Peyer's patch (tissue), 4 donors: ENCODE measurements at places on chromosomes 3 and 15. TPM values are rescaled to one million over a fixed set of nuclear protein-coding genes. Genes with fewer than 3 reads are reported as not detected.

UMPS gene
- total RNA-seq, result 22.9 TPM

GP9 gene
- total RNA-seq, result not detected

DNAH12 gene
- total RNA-seq, result 0.35 TPM

FETUB gene
- total RNA-seq, result not detected

VEPH1 gene
- total RNA-seq, result not detected

TAMM41 gene
- total RNA-seq, result 24.1 TPM

FAH gene
- 14.3 TPM for total RNA-seq

DNA sequence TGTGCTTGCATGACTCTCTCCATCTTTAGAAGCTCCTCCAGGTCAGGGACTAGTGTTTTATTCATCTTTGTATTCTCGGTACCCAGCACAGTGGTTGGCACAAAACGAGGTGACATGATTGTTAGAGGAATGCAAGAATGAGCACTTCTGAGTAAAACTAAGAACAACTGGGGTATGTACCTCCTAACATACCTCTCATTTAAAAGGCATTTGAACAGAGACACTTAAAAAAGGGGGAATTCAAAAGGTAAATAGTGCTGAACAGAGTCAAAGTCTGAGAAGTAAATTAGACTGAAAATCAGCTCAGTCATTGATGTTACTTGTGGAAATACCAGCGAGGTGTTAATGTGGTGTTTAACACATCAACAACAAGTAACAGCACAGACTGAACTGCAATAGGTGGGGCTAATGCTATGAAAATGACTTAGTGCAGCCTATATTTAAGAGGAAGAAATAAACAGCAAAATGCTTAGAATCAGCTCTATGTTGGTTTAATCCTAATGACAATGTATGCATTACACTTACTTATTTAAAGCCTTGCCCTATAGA lies 102.4 kb downstream of the TMCO5A start:
- no peaks in the 10 kb centered on the region for H3K27me3 ChIP-seq
- H3K36me3 ChIP-seq, result no peaks in the 10 kb centered on the region
- H3K27ac ChIP-seq, result no peak overlapping the region
- no peak overlapping the region for H3K4me3 ChIP-seq

DNA sequence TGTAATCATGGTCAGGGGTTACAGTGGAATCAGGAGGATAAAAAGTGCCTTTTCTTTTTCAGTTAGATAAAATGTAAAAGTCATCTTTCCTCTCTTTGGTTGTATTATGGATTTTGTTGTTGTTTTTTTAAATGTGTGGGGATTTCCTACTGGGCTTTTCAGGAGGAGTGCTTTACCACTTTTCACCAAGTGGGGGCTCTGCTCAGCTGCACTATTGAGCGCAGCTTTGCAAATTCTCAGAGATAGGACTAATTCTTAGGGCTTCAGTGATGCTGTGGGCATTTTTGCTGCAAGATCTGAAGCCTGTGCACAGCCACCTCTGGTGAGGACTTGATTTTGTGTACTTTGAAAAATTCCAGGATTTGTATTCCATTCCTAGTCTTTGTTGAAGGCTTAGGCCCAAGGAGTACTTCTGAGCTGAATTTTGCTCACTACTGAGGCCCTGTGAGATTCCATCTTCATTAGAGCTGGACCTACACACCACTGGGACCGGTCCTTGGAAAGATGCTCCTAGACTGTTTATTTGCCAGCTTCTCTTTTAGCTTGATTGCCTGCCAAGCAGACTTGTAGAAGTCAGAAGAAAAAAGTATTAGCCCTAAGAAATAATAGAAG lies 7.5 kb downstream of the GNB5 start:
- H3K4me1 ChIP-seq, result no peaks in the 10 kb centered on the region
- no peak overlapping the region for H3K27ac ChIP-seq
- H3K36me3 ChIP-seq, result no peaks in the 10 kb centered on the region
- DNase-seq, result peak; percentile 32

DNA sequence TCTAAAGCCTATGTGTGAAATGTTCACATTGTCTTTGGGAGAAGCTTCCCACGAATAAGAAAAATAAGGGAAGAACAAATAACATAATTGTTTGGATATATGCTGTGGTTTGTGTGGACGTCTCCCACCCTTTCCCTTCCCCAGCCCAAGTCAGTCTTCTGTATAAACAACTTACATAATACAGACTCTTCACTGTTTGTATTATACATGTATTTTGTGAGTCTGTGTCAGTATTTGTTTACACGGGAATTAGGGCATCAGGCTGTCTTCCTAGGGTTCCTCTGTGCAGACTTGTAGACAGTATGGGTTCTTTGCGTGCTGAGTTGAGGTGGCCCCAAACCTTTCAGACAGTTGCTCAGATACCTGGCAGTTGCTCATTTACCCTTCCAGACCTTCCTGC lies 103.4 kb downstream of the IGF1R start:
- no peak overlapping the region for H3K27ac ChIP-seq
- no peaks in the 10 kb centered on the region for H3K36me3 ChIP-seq
- no peaks in the 10 kb centered on the region for H3K27me3 ChIP-seq
- no peaks in the 10 kb centered on the region for H3K4me1 ChIP-seq
- DNase-seq, result no peak
- no peak overlapping the region for H3K4me3 ChIP-seq

- no peaks in the 10 kb centered on the region for H3K4me1 ChIP-seq
- DNase-seq, result no peak
- no peak overlapping the region for H3K4me3 ChIP-seq
- no peaks in the 10 kb centered on the region for H3K27me3 ChIP-seq
- H3K27ac ChIP-seq, result no peak overlapping the region
- H3K36me3 ChIP-seq, result no peaks in the 10 kb centered on the region
Observed at GRCh38 chr3:59836531-59836930, 786.7 kb upstream of the CFAP20DC start.

DNA sequence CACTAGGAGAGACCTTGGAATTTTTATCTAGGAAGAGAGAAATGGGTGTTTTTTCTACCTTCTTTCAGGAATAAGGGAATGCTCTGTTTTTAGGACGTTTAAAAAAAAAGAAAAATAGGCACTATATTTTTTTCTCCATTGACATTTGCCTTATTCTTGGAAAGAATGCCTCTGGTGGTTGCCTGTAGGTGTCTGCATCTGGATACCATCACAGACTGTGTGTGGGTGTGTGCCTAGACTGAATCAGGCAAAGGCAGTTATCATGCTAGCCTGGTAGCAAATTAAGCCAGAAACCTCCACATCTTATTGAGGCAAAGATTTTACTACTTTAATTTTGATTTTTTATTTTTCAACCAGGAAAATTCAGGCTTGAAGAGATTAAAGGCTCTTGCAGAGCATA lies 513.6 kb upstream of the KCNMB2 start:
- H3K36me3 ChIP-seq, result no peaks in the 10 kb centered on the region
- no peak overlapping the region for H3K4me3 ChIP-seq
- DNase-seq, result no peak
- no peak overlapping the region for H3K27ac ChIP-seq

GRCh38 chr3:10596746-10597448 lies 91.5 kb upstream of the ATP2B2 start:
- no peak overlapping the region for H3K4me3 ChIP-seq
- no peak overlapping the region for H3K27ac ChIP-seq
- H3K36me3 ChIP-seq, result no peaks in the 10 kb centered on the region
- no peaks in the 10 kb centered on the region for H3K4me1 ChIP-seq

- peaks cover 4% of the 10 kb centered on the region for H3K36me3 ChIP-seq
- H3K27me3 ChIP-seq, result no peaks in the 10 kb centered on the region
- H3K4me3 ChIP-seq, result no peak overlapping the region
- H3K4me1 ChIP-seq, result peaks cover 36% of the 10 kb centered on the region
- no peak for DNase-seq
- H3K27ac ChIP-seq, result peak overlapping the region; percentile 89
Observed at GRCh38 chr3:4824926-4825325, 154.3 kb upstream of the BHLHE40 start.

DNA sequence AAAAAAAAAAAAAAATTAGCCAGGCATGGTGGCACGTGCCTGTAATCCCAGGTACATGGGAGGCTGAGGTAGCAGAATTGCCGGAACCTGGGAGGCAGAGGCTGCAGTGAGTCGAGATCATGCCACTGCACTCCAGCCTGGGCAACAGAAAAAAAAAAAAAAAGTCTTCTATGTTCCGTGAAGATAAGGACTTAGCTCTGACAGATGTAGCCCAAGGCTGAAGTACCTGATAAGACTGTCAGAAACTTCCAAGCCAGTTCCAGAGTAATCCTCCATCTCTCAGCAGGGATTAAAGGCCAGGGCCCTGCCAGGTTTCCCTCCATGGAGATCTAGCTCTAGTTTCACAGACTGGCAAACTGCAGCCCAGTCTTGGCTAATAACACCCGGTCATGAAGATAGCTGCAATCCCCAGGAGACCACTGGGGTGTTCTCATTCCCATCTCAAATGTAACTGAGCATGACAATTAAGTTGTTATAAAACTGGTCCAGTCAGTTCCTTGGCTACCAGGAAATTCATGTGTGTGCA lies 8.5 kb downstream of the CDCP1 start:
- no peak for DNase-seq
- H3K4me3 ChIP-seq, result no peak overlapping the region
- no peaks in the 10 kb centered on the region for H3K27me3 ChIP-seq
- peaks cover 36% of the 10 kb centered on the region for H3K4me1 ChIP-seq

DNA sequence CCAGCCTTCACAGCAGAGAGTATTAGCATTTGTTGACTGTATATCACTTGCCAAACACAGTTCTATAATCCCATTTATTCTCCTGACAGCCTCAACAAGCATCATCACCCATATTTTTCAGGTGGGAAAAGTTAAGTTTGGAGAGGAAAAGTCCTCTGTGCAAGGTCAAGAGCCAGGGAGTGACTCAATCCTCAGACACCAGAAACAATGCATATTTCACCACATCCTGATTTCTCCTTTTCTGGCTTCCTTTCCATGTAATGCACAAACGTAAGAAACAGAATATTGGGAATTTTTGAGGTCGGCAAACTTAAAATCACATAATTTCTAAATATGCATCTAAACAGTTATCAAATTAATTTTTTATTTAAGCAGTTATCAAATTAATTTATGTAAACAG lies 116.0 kb upstream of the GADL1 start:
- no peak overlapping the region for H3K4me3 ChIP-seq
- H3K4me1 ChIP-seq, result no peaks in the 10 kb centered on the region
- H3K27me3 ChIP-seq, result no peaks in the 10 kb centered on the region
- H3K27ac ChIP-seq, result no peak overlapping the region
- no peaks in the 10 kb centered on the region for H3K36me3 ChIP-seq

GRCh38 chr3:42906070-42906847 lies at the start of gene ZNF662:
ZNF662 (plus strand) TSS chr3:42906142; CDS start chr3:42908115, 1,973 bp downstream.
- no peaks in the 10 kb centered on the region for H3K4me1 ChIP-seq
- peak; percentile 50 for DNase-seq
- H3K27ac ChIP-seq, result peak within 1 kb of the TSS; percentile 15
- H3K36me3 ChIP-seq, result no peaks in the 10 kb centered on the region
- peak within 1 kb of the TSS; percentile 58 for H3K4me3 ChIP-seq

DNA sequence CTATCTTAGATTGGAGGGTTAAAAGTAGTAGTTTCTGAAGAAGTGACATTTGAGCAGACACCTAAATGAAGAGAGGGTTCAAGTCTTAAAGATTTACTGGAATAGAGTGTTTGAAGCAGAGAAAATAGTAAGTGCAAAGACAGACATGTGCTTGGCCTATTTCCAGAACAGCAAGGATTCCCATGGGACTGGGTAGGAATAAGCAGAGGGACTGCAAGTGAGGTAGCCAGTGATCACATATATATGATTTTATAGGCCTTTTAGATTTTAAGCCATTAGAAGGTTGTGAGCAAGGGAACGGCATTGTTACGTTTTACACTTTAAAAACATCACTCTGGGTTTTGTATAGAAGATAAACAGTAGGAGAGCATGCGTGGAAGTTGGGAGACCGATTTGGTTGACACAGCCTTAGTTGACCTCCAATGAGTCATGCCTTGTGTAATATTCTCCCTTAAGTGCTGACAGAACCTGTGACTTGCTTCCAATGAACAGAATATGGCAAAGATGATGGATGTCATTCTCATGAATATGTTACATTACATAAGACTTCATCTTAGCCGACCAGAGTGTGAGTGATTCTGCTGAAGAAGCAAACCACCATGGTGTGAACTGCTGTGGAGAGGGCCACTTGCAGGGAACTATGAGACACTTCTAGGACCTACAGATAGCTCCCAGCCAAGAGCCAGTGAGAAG lies 37.1 kb upstream of the SLC4A7 start:
- H3K36me3 ChIP-seq, result no peaks in the 10 kb centered on the region
- no peak for DNase-seq
- no peak overlapping the region for H3K4me3 ChIP-seq
- no peaks in the 10 kb centered on the region for H3K27me3 ChIP-seq

- no peak for DNase-seq
- no peak overlapping the region for H3K27ac ChIP-seq
- no peaks in the 10 kb centered on the region for H3K36me3 ChIP-seq
- no peaks in the 10 kb centered on the region for H3K4me1 ChIP-seq
Observed at GRCh38 chr3:115186351-115187148, 39.5 kb upstream of the ZBTB20 start.

DNA sequence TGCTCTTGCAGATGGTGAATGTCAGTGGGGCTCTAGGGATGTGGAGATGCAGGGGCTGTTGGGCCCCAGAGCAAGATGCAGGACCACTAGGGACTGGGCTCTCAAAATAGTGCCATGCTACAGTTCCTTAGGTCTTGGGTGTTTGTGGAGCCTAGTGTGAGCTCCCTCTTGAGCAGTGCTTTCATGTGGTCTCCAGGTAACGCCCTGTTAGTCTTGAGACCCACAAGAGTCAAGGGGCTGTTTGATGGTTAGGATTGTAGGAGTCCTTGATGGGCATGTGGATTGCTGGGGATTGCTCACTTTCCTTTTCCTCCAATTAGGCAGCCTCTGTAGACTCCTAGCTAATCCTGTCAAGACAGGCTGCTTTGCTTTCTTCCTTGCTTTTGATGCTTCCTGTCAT lies 56.0 kb downstream of the CCDC66 start:
- no peaks in the 10 kb centered on the region for H3K27me3 ChIP-seq
- no peak overlapping the region for H3K27ac ChIP-seq
- no peaks in the 10 kb centered on the region for H3K36me3 ChIP-seq

- no peak overlapping the region for H3K4me3 ChIP-seq
- H3K27me3 ChIP-seq, result no peaks in the 10 kb centered on the region
- H3K4me1 ChIP-seq, result no peaks in the 10 kb centered on the region
- DNase-seq, result no peak
- no peak overlapping the region for H3K27ac ChIP-seq
- H3K36me3 ChIP-seq, result no peaks in the 10 kb centered on the region
Observed at GRCh38 chr3:123084738-123085237, 18.0 kb downstream of the PDIA5 start.

DNA sequence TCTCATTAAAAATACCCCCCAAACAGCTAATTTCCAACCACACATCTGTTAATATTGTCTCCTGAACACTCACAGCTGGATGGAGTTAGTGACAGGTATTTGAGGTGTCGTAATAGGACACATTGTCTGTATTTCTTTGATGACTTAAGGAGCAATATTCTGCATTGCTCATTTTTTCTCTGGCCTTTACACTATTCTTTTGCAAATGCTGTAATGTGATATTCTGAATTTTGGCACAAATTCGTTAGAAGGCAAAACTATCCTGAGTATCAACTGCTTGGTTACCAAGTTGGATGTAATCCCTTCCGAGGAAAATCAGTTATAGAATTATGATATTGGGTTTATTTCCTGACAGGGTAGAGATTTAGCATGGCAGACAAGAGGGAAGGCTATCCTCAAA lies 1030.2 kb downstream of the MCTP2 start:
- no peak overlapping the region for H3K27ac ChIP-seq
- no peaks in the 10 kb centered on the region for H3K4me1 ChIP-seq
- H3K36me3 ChIP-seq, result no peaks in the 10 kb centered on the region
- H3K27me3 ChIP-seq, result no peaks in the 10 kb centered on the region
